ENCODE measurements at places on chromosomes 5 and 9. TPM values are rescaled to one million over a fixed set of nuclear protein-coding genes. Genes with fewer than 3 reads are reported as not detected.

DNA sequence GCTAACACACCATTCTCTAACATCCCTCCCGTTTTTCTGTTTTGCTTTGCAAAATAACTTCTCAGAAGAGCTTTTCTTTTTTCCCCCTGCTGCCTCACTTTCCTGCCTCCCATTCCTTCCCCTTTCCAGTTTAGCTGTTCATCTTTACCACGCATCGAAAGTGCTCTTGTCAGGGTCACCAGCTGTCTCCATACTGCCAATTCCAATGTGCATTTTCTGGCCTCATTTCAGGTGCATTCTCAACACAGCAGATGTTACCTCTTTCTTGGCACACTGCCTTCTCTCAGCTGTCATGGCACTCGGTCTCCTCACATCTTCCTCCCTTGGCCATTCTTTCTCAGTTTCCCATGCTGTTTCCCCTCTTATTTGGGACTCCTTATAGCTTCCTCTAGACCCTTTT lies 9.5 kb downstream of the ARSK start:
- no peak for DNase-seq
- H3K27me3 ChIP-seq = no peaks in the 10 kb centered on the region
- H3K36me3 ChIP-seq = peaks cover 38% of the 10 kb centered on the region
- H3K4me1 ChIP-seq = no peaks in the 10 kb centered on the region

- H3K36me3 ChIP-seq = no peaks in the 10 kb centered on the region
- H3K27ac ChIP-seq = no peak overlapping the region
- H3K4me3 ChIP-seq = no peak overlapping the region
- no peak for DNase-seq
- H3K4me1 ChIP-seq = no peaks in the 10 kb centered on the region
- H3K27me3 ChIP-seq = no peaks in the 10 kb centered on the region
Measured at GRCh38 chr5:93461756-93462155, 119.3 kb downstream of the NR2F1-AS1 start.

- peaks cover 8% of the 10 kb centered on the region for H3K4me1 ChIP-seq
- DNase-seq = no peak
- no peaks in the 10 kb centered on the region for H3K36me3 ChIP-seq
- H3K27ac ChIP-seq = peak overlapping the region; percentile 82
- no peaks in the 10 kb centered on the region for H3K27me3 ChIP-seq
Measured at GRCh38 chr5:61277190-61277589, 54.9 kb upstream of the ZSWIM6 start.

- no peak overlapping the region for H3K27ac ChIP-seq
- no peak for DNase-seq
- H3K4me3 ChIP-seq = no peak overlapping the region
- H3K4me1 ChIP-seq = no peaks in the 10 kb centered on the region
- no peaks in the 10 kb centered on the region for H3K27me3 ChIP-seq
Measured at GRCh38 chr5:152124409-152125041, 199.9 kb upstream of the GLRA1 start.

GRCh38 chr9:87382900-87383299 lies 114.8 kb upstream of the DAPK1 start:
- no peaks in the 10 kb centered on the region for H3K4me1 ChIP-seq
- H3K36me3 ChIP-seq = no peaks in the 10 kb centered on the region
- DNase-seq = no peak
- no peaks in the 10 kb centered on the region for H3K27me3 ChIP-seq

DNA sequence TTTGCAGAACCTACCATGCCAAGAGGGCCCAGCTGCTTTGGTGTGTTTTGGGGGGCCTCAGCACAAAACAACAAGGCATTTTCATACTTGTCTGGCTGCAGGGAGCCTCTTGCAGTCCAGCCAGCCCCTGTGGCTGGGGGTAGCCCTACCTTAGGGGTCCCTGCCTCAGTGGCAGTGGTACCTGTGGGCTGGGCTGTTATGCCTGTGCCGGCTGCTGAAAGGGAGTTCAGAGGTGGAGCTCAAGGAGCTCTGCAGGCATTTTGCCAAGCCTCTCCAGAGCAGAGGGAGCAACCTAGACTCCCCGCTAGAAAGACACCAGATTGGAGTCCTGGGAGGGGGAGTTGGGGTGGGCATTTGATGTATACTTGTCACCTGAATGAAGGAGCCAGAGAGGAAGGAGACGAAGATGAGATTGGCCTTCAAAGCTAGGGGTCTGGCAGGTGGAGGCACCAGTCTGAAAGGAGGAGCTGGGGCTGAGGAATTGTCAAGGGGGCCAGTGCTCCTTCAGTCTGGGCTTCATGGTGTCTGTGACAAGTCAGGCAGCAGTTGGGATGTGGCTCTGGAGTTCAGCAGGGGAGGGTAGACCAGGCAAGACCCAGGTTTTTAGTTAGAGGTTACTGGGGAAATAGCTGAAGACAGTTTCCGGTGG lies 1.5 kb downstream of the SHROOM1 start:
- no peaks in the 10 kb centered on the region for H3K36me3 ChIP-seq
- no peak for DNase-seq
- no peak overlapping the region for H3K27ac ChIP-seq
- peaks cover 4% of the 10 kb centered on the region for H3K4me1 ChIP-seq
- peaks cover 71% of the 10 kb centered on the region for H3K27me3 ChIP-seq

DNA sequence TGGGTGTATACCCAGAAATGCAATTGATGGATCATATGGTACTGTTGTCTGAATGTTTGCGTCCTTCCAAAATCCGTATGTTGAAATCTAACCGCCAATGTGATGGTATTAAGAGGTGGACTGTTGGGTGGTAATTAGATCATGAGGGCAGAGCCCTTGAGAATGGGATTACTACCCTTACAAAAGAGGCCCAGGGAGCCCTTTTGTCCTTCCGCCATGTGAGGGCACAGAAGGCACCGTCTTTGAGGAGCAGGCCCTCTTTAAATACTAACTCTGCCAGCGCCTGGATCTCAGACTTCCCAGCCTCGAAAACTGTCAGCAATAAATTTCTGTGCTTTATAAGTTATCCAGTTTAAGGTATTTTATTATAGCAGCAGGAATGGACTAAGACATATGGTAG lies 156.0 kb upstream of the OTULINL start:
- no peak overlapping the region for H3K4me3 ChIP-seq
- peaks cover 4% of the 10 kb centered on the region for H3K4me1 ChIP-seq
- no peak overlapping the region for H3K27ac ChIP-seq
- peaks cover 89% of the 10 kb centered on the region for H3K36me3 ChIP-seq
- H3K27me3 ChIP-seq = no peaks in the 10 kb centered on the region

DNA sequence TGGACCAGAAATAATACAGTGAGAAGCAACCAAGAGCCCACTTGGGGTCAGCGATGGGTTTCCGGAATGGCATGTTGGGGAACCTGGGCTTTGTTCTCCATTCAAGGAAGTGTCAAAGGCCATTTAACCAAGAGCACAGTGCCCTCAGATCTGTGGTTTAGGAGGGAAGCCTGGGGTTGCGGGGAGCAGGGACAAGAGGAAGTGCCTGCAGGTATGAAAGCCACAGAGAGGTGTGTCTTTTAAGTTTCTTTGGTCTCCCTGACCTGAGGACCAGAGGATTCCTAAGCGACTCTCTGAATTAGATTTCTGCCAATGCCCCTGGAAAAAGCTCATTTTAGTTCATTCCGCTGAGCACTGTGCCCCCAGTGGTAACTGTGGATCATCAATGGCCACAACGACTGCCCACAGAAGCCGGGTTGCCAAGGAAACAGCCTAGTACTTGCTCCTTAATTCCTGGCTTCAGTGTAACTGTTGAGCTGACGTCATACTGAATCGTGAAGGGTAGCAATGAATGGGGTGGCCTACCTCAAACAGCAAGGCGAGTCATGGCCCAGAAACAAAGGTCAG lies 107.3 kb upstream of the SPIN1 start:
- DNase-seq = no peak
- no peak overlapping the region for H3K4me3 ChIP-seq
- H3K36me3 ChIP-seq = no peaks in the 10 kb centered on the region
- H3K27ac ChIP-seq = no peak overlapping the region

GRCh38 chr5:59188419-59189225 lies 605.7 kb downstream of the RAB3C start:
- no peaks in the 10 kb centered on the region for H3K27me3 ChIP-seq
- H3K27ac ChIP-seq = no peak overlapping the region
- no peaks in the 10 kb centered on the region for H3K36me3 ChIP-seq
- peak; percentile 89 for DNase-seq

DNA sequence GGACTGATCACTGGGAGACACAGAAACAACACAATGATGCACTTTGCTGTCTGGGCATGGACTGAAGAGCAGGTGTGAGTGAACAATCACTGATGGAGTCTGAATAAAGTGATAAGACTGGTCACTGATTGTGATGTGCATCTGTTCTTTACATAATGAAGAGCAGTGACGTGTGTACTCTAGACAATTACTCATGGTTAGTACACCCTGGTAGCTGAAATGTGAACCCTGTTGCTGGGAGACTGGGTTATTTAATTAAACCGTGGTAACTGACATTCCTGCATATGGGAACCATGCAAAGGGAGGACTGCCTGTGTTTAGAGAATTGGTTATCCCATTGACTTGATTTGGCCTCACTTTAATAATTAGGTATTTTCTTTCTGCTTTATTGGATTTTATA lies 202.9 kb downstream of the NR2F1-AS1 start:
- no peaks in the 10 kb centered on the region for H3K36me3 ChIP-seq
- no peak overlapping the region for H3K4me3 ChIP-seq
- H3K27me3 ChIP-seq = no peaks in the 10 kb centered on the region
- no peak overlapping the region for H3K27ac ChIP-seq

GRCh38 chr5:24510523-24510988 lies 134.2 kb downstream of the CDH10 start:
- H3K27ac ChIP-seq = no peak overlapping the region
- H3K36me3 ChIP-seq = no peaks in the 10 kb centered on the region
- no peak overlapping the region for H3K4me3 ChIP-seq
- H3K4me1 ChIP-seq = no peaks in the 10 kb centered on the region

- no peaks in the 10 kb centered on the region for H3K4me1 ChIP-seq
- no peak for DNase-seq
- H3K27me3 ChIP-seq = peaks cover 3% of the 10 kb centered on the region
Measured at GRCh38 chr9:34515959-34516358, 6.8 kb downstream of the ENHO start.

- H3K36me3 ChIP-seq = no peaks in the 10 kb centered on the region
- H3K4me1 ChIP-seq = peaks cover 20% of the 10 kb centered on the region
- no peak overlapping the region for H3K27ac ChIP-seq
Measured at GRCh38 chr5:113489299-113489698, 1.0 kb upstream of the MCC start.

- H3K27ac ChIP-seq = no peak overlapping the region
- H3K36me3 ChIP-seq = no peaks in the 10 kb centered on the region
- no peak for DNase-seq
Measured at GRCh38 chr9:124180557-124180956, 77.2 kb upstream of the NEK6 start.

- no peak overlapping the region for H3K4me3 ChIP-seq
- no peak overlapping the region for H3K27ac ChIP-seq
- H3K36me3 ChIP-seq = no peaks in the 10 kb centered on the region
- no peak for DNase-seq
- H3K4me1 ChIP-seq = peaks cover 10% of the 10 kb centered on the region
Measured at GRCh38 chr5:38453921-38454320, 102.5 kb downstream of the LIFR start.

DNA sequence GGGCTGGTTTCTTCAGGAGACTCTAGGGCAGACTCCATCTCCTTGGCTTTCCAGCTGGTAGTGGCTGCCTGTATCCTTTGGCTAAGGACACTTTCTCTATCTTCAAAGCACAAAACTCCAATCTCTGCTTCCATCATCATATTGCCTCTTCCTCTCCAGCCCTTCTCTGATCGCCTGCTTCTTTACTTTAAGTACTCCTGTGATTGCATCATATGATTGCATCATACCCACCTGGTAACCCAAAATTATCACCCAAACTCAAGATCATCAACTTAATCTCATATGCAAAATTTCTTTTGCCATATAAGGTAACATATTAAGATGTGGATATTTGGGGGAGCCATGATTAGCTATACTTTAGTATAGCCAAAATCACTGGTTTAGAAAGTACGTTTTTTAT lies 1092.6 kb upstream of the CDH6 start:
- no peaks in the 10 kb centered on the region for H3K27me3 ChIP-seq
- H3K4me1 ChIP-seq = no peaks in the 10 kb centered on the region
- H3K36me3 ChIP-seq = no peaks in the 10 kb centered on the region
- DNase-seq = no peak
- H3K27ac ChIP-seq = no peak overlapping the region
- H3K4me3 ChIP-seq = no peak overlapping the region

DNA sequence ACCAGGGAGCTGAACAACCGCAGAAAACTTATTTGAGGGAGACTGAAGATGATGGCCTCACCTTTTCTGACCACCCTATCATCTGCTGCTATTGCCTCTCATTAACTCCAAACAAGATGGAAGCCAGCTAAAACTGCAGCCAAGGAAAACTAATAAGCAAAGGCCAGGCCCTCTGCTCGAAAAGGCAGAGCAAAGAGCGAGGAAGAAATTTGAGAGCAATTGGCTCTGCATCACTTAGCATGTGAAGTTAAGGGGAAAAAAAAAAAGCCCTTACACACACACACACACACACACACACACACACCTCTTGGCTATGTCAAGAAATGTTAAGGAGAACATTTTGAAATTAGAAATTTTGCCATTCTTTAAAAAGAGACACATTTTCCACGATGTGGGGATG lies 228.1 kb upstream of the CYLC2 start:
- H3K27me3 ChIP-seq = no peaks in the 10 kb centered on the region
- H3K4me1 ChIP-seq = no peaks in the 10 kb centered on the region
- no peak overlapping the region for H3K4me3 ChIP-seq
- no peak for DNase-seq
- H3K36me3 ChIP-seq = no peaks in the 10 kb centered on the region

- no peaks in the 10 kb centered on the region for H3K27me3 ChIP-seq
- DNase-seq = no peak
- no peak overlapping the region for H3K27ac ChIP-seq
- H3K4me1 ChIP-seq = no peaks in the 10 kb centered on the region
- H3K4me3 ChIP-seq = no peak overlapping the region
Measured at GRCh38 chr9:5951686-5952211, 61.1 kb downstream of the MLANA start.

DNA sequence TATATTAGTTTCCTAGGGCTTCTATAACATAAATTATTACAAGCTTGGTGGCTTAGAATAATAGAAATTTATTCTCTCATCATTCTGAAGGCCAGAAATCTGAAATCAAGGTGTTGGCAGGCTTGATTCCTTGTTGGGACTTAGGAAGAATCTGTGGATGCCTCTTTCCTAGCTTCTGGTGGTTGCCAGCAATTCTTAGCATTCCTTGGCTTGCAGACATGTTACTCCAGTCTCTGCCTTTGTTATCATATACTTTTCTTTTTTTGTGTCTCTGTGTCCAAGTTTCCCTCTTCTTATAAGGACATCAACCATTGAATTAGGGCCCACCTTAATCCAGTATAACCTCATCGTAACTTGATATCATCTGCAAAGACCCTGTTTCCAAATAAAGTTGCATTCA lies 31.4 kb downstream of the CTNNA1 start:
- no peaks in the 10 kb centered on the region for H3K27me3 ChIP-seq
- H3K27ac ChIP-seq = no peak overlapping the region
- H3K4me1 ChIP-seq = no peaks in the 10 kb centered on the region
- H3K4me3 ChIP-seq = no peak overlapping the region
- DNase-seq = no peak

GRCh38 chr5:65198456-65199120 lies 283.1 kb downstream of the ADAMTS6 start:
- H3K4me1 ChIP-seq = no peaks in the 10 kb centered on the region

- no peak overlapping the region for H3K4me3 ChIP-seq
- H3K27ac ChIP-seq = peak overlapping the region; percentile 7
- no peak for DNase-seq
- peaks cover 18% of the 10 kb centered on the region for H3K4me1 ChIP-seq
- no peaks in the 10 kb centered on the region for H3K27me3 ChIP-seq
Measured at GRCh38 chr9:70053864-70054263, 10.2 kb downstream of the MAMDC2 start.

The CNTNAP3B gene
- 20.4 TPM for total RNA-seq

The PCDHB12 gene
- 2.2 TPM for total RNA-seq

The C9orf153 gene
- 0.44 TPM for total RNA-seq

The SH2D3C gene
- 71.0 TPM for total RNA-seq

The WNT8A gene
- not detected for total RNA-seq

The CAMK2A gene
- 0.75 TPM for total RNA-seq

The HCN1 gene
- not detected for total RNA-seq
